ENCODE measurements at places on chromosomes 2 and 18.

DNA sequence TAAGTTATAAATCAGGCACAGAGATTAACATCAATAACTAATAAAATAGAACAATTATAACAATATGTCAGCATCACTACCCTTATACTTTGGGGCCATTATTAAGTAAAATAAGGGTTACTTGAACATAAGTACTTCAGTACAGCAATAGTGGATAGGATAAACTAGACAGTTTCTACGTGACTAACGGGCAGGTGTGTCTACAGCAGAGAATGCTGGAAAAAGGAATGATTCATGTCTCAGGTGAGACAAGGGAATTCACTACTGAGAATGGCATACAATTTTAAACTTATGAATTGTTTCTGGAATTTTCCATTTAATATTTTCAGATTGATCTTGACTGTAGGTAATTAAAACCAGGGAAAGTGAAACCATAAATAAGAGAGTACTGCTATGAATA, 5.5 kb downstream of the WDR75 start:
- no peak for DNase-seq

- DNase-seq: no peak
Measured at GRCh38 chr2:64367444-64368232, 86.3 kb upstream of the LGALSL start.

DNA sequence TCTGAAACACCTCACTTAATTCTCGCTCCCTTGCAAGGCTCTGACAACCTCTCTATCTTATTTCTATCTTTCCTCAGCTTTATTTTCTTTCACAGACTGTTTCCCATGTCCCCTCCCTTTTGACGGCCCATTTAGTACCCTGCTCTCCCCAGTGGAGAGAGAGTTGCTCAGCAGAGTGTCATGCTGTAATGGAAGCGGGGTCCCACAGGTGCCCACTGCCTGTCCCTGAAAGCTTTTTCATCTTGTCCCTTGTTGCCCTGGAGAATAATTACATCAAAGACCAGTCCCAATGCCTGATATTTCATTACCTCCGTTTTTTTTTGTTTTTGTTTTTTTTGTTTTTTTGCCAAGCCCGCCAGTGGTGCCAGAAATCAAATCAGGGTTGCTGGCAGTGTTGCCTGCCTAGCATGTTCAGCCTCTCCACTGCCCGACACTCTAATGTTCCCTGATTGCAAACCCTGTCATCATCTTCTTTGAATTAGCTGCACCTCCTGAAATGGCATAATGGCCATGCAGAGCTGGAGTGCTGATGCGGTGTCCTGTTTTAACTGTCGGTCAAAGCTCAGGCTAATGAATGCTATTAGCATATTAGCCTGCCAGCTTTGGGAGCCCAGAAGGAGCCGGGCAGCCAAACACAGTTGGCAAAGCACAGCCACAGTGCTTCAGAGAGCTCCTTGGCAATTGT, 71.2 kb upstream of the CAVIN2 start:
- DNase-seq: no peak

GRCh38 chr2:189116979-189117378, 62.6 kb downstream of the COL5A2 start:
- DNase-seq: no peak

GRCh38 chr2:127094509-127095366, 12.2 kb downstream of the BIN1 start:
- no peak for DNase-seq

- no peak for DNase-seq
Measured at GRCh38 chr2:218876562-218877219, 4.0 kb upstream of the WNT10A start.

DNA sequence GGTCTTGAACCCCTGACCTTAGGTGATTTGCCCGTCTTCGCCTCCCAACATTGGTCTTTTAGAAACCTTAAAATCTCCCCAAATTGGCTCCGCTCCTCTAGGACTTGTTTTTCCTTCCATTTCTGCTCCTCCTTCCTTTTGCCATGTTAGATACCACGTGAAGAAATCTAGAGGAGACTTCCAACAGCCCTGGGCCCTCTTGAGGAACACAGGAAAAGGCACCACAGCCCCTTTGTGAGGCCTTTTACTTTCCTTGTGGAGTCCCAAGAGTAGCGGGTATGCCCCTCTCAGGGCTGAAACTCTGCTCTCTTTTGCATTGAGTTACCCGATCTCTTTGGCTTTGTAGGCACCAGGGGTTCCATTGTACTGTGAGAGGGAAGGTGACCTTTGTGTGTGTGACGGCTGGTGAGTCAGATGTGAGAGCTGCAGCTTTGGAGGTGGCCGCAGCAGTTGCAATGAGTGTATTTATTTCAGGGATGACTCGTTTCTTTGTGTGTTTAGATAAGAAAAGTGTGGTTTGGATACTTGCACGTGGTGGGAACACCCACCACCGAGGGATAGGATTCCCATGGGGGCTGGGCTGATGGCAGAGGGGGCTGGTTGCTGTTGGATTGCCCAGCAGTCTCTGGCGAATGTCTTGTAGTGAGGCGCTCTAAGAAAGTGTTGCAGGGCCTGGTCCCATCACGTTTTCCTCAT, 218.4 kb upstream of the HS6ST1 start:
- peak; percentile 39 for DNase-seq

GRCh38 chr2:203394519-203395227, 66.5 kb downstream of the ABI2 start:
- DNase-seq: no peak

GRCh38 chr2:207984765-207985480, 40.4 kb downstream of the PLEKHM3 start:
- no peak for DNase-seq

GRCh38 chr2:172878260-172878659, 142.6 kb downstream of the RAPGEF4 start:
- no peak for DNase-seq

GRCh38 chr2:43019536-43020183, 206.7 kb downstream of the ZFP36L2 start:
- no peak for DNase-seq

DNA sequence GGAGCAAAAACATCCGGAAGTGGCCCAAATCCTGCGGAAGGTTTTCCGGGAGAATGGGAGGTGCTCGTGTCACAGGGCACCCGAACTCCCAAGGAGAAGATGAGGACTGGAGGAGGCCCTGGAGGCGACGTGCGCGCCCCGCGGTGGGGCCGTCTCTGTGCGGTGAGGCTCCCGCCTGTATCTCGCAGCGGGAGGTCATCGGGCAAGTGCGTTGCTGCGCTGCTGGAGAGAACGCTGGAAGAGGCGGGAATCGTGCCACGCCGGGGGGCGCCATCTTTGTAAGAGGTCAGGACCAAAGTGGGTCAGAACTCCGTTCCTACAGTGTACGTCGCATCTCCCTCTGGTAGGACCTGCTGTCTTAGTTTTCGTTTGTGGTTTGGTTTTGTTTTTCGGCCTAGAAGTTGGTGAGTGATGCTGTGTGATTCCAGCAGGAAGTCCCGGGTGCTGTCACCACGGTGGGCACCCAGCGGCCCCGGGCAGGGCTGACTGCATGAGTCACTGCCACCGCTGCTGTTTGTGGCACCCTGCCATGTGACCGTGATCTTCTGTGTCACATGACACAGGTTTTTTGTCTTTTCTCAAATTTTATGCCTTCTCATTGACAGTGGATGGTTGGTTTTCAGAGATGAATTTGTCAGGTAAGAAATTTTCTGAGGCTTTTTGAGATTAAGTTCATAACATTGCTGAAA, 21.5 kb upstream of the ATP9B start:
- no peak for DNase-seq

GRCh38 chr2:222213049-222213448, 85.7 kb downstream of the PAX3 start:
- DNase-seq: no peak

DNA sequence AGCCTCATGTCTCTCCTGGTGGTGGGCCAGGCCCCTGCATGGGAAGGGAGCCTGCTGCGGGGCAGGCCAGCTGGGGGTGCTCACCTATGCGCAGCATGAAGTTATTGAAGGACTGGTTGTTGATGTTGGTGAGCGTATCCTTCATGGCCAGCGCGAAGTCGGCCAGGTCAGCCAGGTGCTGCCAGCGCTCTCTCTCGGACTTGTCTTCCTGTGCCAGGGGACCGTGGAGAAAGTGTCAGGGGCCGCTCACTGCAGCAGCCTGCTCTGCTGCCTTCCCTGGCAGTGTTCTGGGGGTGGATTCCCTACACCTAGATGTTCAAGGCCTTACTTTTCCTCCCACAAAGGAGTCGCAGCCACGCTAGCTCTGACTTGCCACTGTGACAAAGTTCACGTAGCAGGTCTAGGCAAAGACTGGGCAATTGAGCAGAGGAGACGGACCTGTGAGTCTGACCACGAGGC, 28.2 kb downstream of the CENPO start:
- DNase-seq: no peak

- peak; percentile 22 for DNase-seq
Measured at GRCh38 chr18:73563901-73564472, 583.6 kb downstream of the FBXO15 start.

GRCh38 chr2:188596054-188596453, 304.4 kb downstream of the GULP1 start:
- DNase-seq: no peak

- no peak for DNase-seq
Measured at GRCh38 chr2:794554-795241, 117.5 kb upstream of the TMEM18 start.

- no peak for DNase-seq
Measured at GRCh38 chr2:55010915-55011314, 39.3 kb downstream of the RTN4 start.

- no peak for DNase-seq
Measured at GRCh38 chr18:25352629-25353005, 651 bp upstream of the ZNF521 start.

DNA sequence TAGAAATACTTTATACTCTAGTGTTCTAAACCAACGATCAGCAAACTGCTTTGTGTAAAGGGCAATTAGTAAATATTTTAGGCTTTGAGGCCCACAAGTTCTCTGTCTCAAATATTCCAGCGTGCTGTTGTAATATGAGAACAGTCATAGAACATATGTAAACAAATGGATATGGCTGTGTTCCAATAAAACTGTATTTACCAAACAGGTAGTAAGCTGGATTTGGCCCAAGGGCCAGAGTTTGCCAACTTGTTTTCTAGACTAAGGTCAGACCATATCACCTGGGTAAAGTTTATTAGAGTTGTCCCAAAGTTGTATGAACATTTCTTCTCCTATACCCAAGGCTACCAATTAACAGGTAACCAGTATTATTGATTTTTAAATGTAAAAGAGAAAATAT, 303.2 kb upstream of the MC4R start:
- DNase-seq: no peak

DNA sequence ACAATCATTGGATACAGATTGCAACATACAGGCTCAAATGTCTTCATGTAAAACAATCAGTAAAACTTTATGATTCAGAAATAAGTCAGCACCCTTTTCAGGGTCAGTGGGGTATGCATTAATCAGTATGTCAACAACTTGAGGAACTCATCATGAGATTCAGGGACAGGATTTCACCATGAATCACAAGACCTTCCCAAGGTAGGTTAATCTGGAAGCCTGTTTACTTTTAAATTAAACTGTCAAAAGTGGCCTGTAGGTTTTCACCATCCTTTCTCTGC, 104.8 kb downstream of the SP100 start:
- no peak for DNase-seq

DNA sequence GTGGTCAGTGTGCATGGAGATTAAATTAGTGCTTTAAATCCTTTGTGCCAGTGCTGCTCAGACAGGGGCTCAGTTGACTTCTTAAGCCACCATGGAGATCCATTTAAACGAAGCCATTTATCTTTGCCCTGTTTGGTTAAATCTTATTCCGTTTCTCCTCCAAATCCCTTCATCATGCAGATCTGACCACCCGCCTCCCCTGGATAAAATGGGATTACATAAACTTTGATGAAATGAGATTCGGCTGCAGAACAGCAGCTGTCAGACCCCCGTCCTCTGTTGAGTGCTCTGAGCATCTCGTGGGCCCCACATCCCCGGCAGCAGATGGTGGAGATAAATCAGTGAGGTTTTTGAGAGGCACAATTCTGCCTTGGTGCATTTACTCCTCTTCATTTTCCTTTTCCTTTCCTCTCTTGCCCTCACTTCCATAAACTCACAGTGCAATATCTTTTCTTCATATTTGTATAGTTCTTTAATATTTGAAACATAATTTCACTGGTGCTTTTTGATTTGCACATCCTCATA, 84.4 kb upstream of the TWIST2 start:
- DNase-seq: no peak

DNA sequence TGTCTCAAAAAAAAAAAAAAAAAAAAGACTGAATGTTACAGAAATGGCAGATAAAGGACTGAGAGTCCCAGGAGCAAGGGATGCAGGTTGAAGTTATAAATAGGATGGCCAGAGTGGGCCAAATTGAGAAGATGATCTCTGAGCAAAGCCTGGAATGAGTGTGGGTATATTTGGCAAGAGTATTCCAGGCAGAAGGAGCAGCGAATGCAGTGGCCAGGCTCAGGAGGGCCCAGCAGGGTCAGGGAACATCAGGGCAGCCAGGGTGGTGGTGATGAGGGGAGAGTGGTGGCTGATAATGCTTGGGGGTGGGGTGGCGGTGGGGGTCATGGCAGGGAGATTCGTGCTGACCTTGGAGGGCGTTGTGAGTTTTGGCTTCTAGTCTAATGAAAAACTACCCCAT, 141.3 kb upstream of the AGAP1 start:
- no peak for DNase-seq

DNA sequence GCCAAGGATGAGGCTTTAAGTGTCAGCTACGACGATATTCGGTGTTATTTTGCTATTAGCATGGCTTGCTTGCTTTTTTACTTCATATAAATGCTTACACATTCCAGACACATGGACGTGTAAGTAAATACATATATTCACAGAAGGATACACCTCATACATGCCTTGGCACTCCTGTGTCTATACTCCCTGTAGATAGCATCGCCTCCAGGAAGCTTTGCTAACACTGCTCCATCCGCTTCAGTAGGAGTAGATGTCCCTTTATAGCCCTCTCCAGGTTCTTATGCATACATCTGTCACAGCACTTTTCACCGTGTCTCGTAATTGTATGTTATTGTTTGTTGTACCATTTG, 27.5 kb upstream of the KCTD1 start:
- DNase-seq: no peak

DNA sequence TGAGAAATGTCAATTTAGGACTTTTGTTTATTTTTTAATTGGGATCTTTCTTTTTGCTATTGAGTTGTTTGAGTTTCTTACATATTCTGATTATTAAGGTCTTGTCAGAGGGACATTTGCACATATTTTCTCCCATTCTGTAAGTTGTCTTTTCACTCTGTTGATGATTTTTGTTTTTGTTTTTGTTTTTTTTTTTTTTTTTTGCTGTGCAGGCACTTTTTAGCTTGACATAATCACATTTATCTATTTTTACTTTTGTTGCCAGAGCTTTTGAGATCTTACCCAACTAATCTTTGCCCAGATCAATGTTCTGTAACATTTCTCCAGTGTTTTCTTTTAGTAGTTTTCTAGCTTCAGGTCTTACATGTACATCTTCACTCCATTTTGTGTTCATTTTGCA, 166.6 kb downstream of the EPHA4 start:
- DNase-seq: no peak

GRCh38 chr2:117621326-117621725, 193.2 kb upstream of the DDX18 start:
- DNase-seq: no peak

DNA sequence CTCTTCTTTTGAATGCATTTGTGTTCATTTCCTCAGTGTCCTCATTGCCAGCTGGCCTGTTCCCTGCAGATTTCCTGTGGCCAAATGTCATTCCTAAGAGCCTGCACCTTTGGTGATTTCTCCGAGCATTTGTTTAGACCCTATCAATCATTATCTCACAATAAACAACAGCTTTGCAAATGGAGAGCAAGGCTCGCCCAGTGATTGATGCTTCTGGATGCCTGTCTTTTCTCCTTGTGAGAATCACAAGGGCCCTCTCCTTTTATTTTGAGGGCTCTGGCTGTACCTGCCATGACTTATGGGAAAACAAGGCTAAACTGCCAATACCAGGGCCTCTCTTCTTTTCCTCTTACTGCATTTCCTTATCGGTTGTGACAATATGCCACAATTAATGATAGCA, 1454.4 kb upstream of the CELF4 start:
- no peak for DNase-seq
